GM23338 (cell line): ENCODE measurements at places on chromosomes 5 and 9. TPM values are rescaled to one million over a fixed set of nuclear protein-coding genes. Genes with fewer than 3 reads are reported as not detected.

The C9orf43 gene
- 0.08 and 1.1 TPM in 2 replicates for total RNA-seq

The TSSK1B gene
- total RNA-seq: 0.52 TPM in 1 of 2 replicates, not detected in the other

The NOP16 gene
- 43.4 and 44.3 TPM in 2 replicates for total RNA-seq

The ANKRD33B gene
- 13.0 and 15.4 TPM in 2 replicates for total RNA-seq

The TOR2A gene
- 21.1 and 23.5 TPM in 2 replicates for total RNA-seq

The ANKRD31 gene
- 0.16 and 0.59 TPM in 2 replicates for total RNA-seq

The IFNA21 gene
- not detected in 2 replicates for total RNA-seq

The MYO10 gene
- total RNA-seq: 114 and 119 TPM in 2 replicates

The ERAP2 gene
- not detected in 2 replicates for total RNA-seq

The HARS1 gene
- total RNA-seq: 57.8 and 58.8 TPM in 2 replicates

The FOXD4 gene
- total RNA-seq: 0.31 TPM in 1 of 2 replicates, not detected in the other

- no peaks in the 10 kb centered on the region for H3K36me3 ChIP-seq
- H3K4me3 ChIP-seq: no peak overlapping the region
- H3K4me1 ChIP-seq: no peaks in the 10 kb centered on the region; the same call in 1 of the 2 replicates
- no peak for DNase-seq
- H3K27me3 ChIP-seq: no peaks in the 10 kb centered on the region
Observed at GRCh38 chr5:83368319-83368718, 103.2 kb upstream of the VCAN start.

DNA sequence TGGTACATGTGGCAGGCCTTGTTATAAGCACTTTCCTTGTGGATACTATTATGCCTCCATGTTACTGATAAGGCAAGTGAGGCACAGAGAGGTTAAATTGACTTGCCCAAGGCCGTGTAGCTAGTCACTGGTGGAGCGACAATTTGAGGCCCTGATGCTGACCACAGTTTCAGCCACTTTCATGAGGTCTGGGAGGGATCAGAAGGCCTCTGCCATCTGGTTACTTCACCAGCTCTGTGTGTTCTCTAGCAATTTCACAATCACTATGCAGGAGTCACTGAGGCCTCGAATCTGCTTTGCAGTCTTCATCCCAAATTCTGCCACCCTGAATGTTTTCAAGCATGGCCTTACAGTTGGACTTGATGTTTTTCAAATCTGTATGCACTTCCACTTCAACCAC is 9.1 kb downstream of the LRRC70 start:
- peaks cover 5% of the 10 kb centered on the region; the same call in 1 of the 2 replicates for H3K36me3 ChIP-seq
- no peaks in the 10 kb centered on the region for H3K27me3 ChIP-seq
- no peak overlapping the region for H3K4me3 ChIP-seq
- H3K27ac ChIP-seq: no peak overlapping the region
- no peaks in the 10 kb centered on the region for H3K4me1 ChIP-seq

- no peak overlapping the region for H3K4me3 ChIP-seq
- H3K4me1 ChIP-seq: no peaks in the 10 kb centered on the region
- H3K36me3 ChIP-seq: no peaks in the 10 kb centered on the region
Observed at GRCh38 chr9:108197008-108197365, 658.8 kb downstream of the ACTL7B start.

- H3K4me1 ChIP-seq: no peaks in the 10 kb centered on the region
- H3K36me3 ChIP-seq: no peaks in the 10 kb centered on the region
- H3K4me3 ChIP-seq: no peak overlapping the region
- no peak for DNase-seq
- H3K27me3 ChIP-seq: no peaks in the 10 kb centered on the region
- no peak overlapping the region for H3K27ac ChIP-seq
Observed at GRCh38 chr9:89515416-89515815, 17.5 kb upstream of the SEMA4D start.

- no peak overlapping the region for H3K4me3 ChIP-seq
- no peak overlapping the region for H3K27ac ChIP-seq
- no peaks in the 10 kb centered on the region; the same call in 1 of the 2 replicates for H3K36me3 ChIP-seq
- peak; percentile 27 for DNase-seq
- H3K4me1 ChIP-seq: peaks cover 10% of the 10 kb centered on the region
Observed at GRCh38 chr5:174601946-174602345, 122.4 kb upstream of the MSX2 start.

DNA sequence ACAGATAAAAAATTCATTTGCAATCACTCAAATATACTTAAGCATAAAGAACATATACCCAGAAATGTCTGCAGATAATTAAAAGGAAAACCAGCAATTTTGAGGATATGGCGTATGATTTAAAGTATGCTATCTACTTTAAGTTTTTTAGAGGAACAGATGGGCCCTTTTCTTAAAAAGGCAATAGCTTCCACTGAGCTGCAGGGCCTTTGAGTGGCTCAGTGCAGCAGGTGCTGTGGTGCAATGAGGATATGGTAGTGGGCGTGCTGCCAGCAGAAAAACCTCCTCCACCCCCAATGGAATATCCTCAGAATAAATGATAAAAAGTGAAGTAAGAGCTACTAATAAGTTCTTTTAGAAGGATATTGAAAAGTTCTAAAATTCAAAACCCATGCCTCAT is 814.5 kb downstream of the MTRR start:
- no peaks in the 10 kb centered on the region for H3K36me3 ChIP-seq
- H3K27me3 ChIP-seq: no peaks in the 10 kb centered on the region
- H3K27ac ChIP-seq: no peak overlapping the region
- H3K4me1 ChIP-seq: no peaks in the 10 kb centered on the region

DNA sequence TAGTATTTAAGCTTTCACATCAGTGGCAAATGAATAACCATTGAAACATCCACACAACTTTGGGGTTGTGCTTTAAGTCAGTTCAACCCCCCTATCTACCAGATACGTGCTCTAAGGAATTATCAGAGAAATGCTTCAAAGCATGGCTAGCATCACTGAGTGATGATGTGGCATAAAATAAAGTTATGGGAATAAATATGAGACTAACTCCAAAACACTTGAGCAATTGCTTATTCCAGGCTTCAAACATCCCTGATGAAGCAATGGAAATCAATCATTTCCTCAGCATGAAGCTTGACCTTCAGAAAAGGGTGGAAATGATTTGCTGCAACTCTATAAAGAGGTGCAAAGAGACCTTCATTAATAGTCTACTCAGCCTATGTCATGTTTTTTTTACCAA is 292.0 kb upstream of the SMC2 start:
- H3K4me3 ChIP-seq: no peak overlapping the region
- no peaks in the 10 kb centered on the region for H3K4me1 ChIP-seq
- H3K36me3 ChIP-seq: no peaks in the 10 kb centered on the region
- no peak for DNase-seq
- H3K27me3 ChIP-seq: no peaks in the 10 kb centered on the region

GRCh38 chr5:60960591-60960990 is 15.6 kb downstream of the NDUFAF2 start:
- no peak overlapping the region for H3K27ac ChIP-seq
- no peaks in the 10 kb centered on the region for H3K27me3 ChIP-seq
- no peaks in the 10 kb centered on the region for H3K36me3 ChIP-seq
- peak; percentile 55 for DNase-seq

GRCh38 chr9:109779711-109780452 is at the start of gene PALM2AKAP2:
Gene PALM2AKAP2 (plus strand): TSS chr9:109780198. CDS start chr9:109780489, 291 bp downstream.
- no peaks in the 10 kb centered on the region for H3K36me3 ChIP-seq
- peak within 1 kb of the TSS; percentile 94 for H3K4me3 ChIP-seq
- H3K4me1 ChIP-seq: peaks cover 14% of the 10 kb centered on the region; the same call in 1 of the 2 replicates
- peaks cover 23% of the 10 kb centered on the region for H3K27me3 ChIP-seq

- no peak overlapping the region for H3K27ac ChIP-seq
- no peaks in the 10 kb centered on the region for H3K36me3 ChIP-seq
- no peak overlapping the region for H3K4me3 ChIP-seq
- H3K4me1 ChIP-seq: no peaks in the 10 kb centered on the region; the same call in 1 of the 2 replicates
- no peaks in the 10 kb centered on the region for H3K27me3 ChIP-seq
- DNase-seq: no peak
Observed at GRCh38 chr9:136367296-136368145, 4.0 kb upstream of the DNLZ start.

GRCh38 chr5:39941416-39941815 is 516.6 kb upstream of the DAB2 start:
- no peaks in the 10 kb centered on the region for H3K36me3 ChIP-seq
- no peak overlapping the region for H3K4me3 ChIP-seq
- H3K4me1 ChIP-seq: no peaks in the 10 kb centered on the region

DNA sequence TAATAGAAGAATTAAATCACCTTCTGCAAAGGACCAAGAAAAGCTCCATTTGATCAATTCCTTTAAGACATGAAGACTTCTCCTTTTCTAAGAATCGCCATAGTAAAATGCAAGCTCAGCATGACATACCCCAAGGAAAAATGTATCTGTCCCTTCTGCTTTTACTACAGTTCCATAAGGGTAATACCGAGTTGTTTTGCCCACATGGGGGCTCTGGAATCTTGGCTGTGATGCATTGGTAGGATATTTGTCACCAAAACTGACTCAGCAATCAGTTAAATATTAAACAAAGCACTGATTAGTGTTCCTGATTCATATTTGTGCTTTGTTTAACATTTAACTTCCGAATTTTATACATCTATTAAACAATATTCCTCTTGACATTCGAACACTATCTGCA is 24.3 kb upstream of the KCNIP1 start:
- H3K27me3 ChIP-seq: no peaks in the 10 kb centered on the region
- no peak overlapping the region for H3K4me3 ChIP-seq
- no peak overlapping the region for H3K27ac ChIP-seq
- no peak for DNase-seq
- H3K4me1 ChIP-seq: peaks cover 7% of the 10 kb centered on the region; the same call in 1 of the 2 replicates
- H3K36me3 ChIP-seq: no peaks in the 10 kb centered on the region

GRCh38 chr9:21833090-21833801 is 30.8 kb downstream of the MTAP start:
- H3K36me3 ChIP-seq: peaks cover 58% of the 10 kb centered on the region
- H3K27me3 ChIP-seq: no peaks in the 10 kb centered on the region
- no peak overlapping the region for H3K4me3 ChIP-seq

DNA sequence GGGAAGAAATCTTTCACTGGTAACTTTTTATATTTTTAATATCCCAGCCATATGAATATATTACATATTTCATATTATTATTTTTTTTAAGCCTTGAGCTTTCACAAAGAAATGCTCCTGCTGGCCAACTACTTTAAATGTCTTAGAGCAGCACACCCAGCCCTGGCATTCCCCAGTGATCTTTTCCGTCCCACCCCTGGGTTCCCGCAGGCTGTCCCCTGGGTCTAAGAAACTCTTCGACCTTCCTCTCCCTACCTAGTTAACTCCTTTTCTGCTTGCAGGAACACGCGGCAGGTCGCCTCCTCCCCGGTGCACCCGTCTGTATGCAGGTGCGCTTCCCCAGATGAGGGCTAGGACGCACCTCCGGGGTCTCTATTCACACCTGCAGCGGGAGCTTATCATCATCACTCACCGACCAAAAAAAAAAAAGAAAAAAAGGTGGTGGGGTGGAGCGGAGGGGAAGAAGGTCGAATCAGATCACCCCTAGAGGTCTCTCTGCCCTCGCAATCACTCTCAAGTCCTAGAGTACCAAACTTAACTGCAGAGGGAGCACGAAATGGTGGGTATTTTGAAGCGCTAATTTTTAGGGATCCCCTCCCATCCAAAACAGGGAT is 696 bp downstream of the ZFP62 start:
- H3K27ac ChIP-seq: peak overlapping the region; percentile 96
- peaks cover 4% of the 10 kb centered on the region; the same call in 1 of the 2 replicates for H3K27me3 ChIP-seq
- H3K36me3 ChIP-seq: no peaks in the 10 kb centered on the region; the same call in 1 of the 2 replicates
- H3K4me1 ChIP-seq: peaks cover 15% of the 10 kb centered on the region
- peak overlapping the region; percentile 93 for H3K4me3 ChIP-seq

DNA sequence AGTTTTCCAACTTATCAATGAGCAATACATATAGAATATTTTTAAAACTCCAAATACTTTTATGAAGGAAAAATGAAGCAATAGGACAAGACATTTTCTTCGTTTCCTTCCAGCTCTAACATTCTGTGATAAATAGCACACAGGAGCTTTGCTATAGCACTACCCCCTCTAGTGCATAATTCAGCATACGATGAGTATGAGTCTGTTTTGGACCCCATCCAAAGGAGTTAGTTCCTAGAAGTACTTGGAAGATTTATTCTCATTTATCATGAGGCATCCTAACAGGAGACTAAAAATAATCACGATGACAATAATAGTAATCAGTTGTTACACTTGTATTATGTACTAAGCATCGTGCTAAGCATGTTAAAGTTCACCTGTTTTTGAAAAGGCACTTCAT is 1061.3 kb upstream of the DMAC1 start:
- no peaks in the 10 kb centered on the region for H3K36me3 ChIP-seq
- no peak for DNase-seq
- no peak overlapping the region for H3K4me3 ChIP-seq
- H3K27me3 ChIP-seq: peaks cover 18% of the 10 kb centered on the region
